CD14-positive monocyte (primary cell): ENCODE measurements at places on chromosomes 4 and X.

DNA sequence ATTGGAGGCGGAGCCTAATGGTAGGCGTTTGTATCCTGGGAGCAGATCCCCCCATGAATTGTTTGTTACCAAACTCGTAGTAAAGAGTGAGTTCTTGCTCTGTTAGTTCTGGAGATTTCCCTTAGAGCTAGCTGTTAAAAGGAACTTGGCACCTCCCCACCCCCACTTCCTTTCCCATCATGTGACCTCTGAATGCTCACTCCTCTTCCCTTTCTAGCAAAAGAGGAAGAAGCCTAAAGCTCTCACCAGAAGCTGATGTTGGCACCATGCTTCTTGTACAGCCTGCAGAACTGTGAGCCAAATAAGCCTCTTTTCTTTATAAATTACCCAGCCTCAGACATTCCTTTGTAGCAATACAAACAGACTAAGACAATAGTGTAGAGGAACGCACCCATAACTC, 13.8 kb upstream of the ATOH1 start:
- peak; percentile 34 for DNase-seq

GRCh38 chrX:65600106-65600505, 65.5 kb upstream of the LAS1L start:
- no peak for DNase-seq

DNA sequence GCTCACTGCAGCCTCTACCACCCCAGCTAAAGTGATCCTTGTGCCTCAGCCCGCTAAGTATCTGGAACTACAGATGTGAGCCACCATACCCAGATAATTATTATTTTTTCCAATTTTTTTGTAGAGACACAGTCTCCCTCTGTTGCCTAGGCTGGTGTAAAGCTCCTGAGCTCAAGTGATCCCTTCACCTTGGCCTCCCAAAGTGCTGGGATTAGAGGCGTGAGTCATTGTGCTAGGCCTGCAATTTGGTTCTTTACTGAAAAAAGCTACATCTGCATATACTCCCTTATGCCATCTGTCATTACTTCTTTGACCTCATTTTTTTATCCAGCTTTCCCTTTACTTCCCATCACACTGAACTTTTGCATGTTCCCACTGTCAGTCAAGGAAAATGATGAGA, 2012.4 kb upstream of the IGFBP7 start:
- DNase-seq: no peak

GRCh38 chr4:108466936-108467902, 153.2 kb upstream of the RPL34 start:
- no peak for DNase-seq

DNA sequence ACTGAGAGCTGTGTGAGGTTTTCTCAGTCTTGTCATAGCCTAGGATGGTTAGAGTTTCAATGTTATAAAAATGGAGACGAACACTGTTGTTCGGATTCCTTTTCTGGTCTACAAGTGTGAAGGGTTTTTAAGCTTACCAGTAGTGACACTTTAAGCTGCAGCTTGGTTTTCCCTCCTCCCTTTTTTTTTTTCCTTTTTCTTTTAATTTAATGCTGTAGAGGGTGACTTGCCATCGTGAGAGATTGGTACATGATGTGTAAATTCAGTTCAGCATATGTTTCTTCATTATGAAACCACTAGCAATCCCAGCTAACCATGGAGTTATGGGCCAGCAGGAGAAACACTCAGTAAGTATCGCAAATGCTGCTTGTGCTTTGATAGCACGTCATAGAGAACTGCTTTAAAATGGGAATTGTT, 165.0 kb downstream of the RAPGEF2 start:
- no peak for DNase-seq

GRCh38 chr4:54493862-54494261, 163.9 kb upstream of the KIT start:
- DNase-seq: no peak

DNA sequence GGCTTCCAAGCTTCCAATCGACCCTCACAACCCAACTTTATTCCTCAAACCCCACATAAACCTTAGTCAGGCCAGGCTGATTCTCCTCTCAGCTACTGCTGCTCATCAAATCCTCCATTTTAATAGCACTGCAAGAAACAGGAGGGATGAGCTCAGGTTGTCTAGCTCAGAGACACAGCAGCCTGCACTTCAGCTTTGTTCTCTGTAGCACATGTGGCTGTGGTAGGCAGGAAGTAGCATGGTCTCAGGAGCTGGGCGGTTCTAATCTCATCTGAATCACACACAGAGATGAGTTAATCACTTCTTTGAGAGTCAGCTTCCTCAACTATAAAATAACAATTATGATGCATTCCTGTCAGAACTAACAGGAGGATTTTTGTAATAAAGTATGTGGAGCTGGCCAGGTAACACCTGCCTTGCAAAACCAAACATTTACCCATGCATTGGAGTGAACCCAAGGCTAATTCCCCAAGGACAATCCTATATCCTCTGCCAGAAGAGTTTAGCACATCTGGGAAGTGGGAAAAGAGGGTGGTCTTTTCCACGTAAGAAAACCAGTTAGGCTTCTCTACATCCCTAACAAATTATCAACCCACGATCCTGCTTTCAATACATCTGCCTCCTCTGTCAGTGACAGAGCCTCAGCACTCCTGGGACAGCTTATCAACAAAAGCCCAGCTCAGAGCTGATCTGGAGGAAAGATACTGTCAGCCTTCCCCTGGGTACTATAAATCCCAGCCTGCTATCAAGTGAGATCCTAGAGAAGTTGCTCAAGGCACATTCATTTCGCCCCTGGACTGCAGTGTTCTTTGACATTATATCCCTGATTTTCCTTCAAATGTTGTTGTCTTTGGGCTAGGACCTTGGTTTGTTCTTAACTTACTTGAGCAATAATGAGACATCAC, 32.8 kb downstream of the ELOVL6 start:
- peak; percentile 9 for DNase-seq

DNA sequence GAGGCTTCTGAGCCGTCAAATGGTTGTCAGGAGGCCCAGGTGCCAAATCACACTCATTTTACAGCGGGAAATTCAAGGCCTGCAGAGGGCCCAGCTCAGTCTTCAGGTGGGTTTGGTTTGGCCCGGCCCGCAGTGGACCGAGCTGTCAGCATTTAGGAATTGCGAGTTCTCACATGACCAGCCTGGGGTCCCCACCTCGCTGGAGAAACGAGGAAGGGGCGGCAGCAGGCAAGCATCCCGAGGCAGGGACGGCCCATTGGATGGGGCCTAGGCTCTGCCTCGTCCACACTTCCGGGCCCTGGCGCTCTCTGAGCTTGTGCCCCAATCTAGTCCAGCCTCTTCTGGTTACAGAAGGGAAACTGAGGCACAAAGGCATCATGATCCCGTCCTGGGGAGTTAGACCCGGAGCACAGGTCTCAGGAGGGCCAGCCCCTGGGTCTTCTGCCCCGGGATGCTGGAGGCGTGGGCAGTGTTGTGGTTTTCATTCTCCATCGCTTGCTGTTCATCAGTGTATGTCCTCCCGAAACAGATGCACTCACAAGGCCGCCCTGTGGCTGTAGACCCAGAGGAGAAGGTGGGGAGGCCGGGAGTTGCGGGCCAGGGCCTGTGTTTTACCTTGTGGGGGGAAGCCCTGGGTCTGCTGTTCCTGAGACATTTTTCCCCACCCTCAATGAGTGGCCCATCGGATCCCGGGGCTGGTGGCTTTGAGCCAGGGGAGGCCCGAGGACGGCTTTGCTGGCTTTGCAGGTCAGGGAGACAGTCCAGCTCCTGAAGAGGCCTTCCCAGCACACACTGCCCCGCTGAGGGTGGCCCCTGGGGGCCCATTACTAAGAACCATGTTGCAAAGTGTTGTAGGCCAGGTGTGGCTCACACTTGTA, 8.9 kb downstream of the PSAPL1 start:
- DNase-seq: no peak

DNA sequence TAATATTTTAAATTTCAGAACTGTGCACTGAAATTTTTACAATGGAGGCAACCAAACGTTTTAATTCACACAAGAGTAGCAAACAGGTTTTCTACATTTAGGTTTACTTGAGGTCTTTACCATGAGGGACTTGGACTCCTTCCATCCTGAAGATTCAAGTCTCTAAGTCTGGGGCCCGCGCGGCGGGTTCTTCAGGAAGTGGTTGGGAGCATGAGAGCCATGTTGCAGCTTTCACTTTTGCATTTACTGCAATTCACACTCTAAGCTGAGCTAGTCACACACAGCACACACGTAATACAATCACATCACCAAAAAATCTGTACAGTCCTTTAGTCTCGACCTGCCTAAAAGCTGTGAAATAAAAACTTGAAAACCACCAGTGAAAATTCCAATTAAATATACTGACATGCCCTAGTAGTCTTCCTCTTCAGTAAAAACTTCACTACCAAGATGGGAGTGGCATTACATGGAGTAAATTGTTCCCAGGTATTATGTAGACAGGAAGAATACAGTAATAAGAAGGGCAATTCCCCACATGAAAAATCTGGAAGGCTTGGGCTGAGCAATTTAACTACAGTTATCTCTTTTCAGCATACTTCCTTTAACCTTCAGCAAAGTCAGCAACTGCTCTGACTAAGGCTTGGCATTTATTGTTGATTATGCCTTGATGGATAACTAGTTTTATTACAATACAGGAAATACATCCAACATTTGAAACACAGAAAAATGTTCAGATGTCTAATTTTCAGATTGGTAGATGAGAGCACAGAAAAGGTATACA, 571.1 kb upstream of the DIPK2B start:
- DNase-seq: peak; percentile 67
